Lung (tissue), 17 donors: ENCODE measurements at places on chromosomes 11 and 22. TPM values are rescaled to one million over a fixed set of nuclear protein-coding genes. Genes with fewer than 3 reads are reported as not detected.

DNA sequence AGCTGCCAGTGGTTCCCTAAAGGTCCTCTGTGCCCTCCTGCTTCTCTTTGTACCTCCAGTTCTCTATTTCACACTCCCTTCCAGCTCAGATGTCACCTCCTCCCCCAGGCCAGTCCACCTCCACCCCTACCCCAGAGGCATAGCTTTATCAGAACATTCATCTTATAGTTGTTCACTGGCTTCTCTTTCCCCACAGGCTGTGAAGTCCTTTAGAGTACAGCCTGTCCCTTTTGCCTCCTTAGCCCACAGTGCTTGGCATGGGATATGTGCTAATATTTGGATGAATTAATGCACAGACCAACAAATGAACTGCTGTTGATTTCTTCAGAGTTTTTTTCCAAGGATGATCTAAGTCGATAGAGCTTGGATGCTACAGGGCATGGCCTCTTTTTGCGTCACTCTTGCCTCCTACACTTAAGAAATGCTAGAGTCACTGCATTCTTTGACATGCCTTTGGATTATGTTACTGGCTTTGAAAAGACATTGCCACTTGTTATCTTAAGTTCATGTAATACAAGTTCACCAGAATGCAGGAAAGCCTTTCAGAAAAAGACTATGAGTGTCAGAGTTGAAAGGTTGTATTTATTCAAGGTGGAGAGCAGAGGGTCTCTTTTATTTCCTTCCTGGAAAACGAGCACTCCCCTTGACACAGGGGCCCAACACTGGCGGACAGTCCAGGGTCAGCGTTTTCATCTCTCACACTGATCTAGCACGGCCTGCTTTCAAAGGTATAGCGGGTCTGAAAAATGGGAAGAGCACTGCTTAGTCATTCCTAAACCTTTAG lies 75.7 kb downstream of the PISD start:
- H3K4me1 ChIP-seq: no peaks in the 10 kb centered on the region
- no peaks in the 10 kb centered on the region for H3K27me3 ChIP-seq
- no peak overlapping the region for H3K27ac ChIP-seq
- no peak for DNase-seq

DNA sequence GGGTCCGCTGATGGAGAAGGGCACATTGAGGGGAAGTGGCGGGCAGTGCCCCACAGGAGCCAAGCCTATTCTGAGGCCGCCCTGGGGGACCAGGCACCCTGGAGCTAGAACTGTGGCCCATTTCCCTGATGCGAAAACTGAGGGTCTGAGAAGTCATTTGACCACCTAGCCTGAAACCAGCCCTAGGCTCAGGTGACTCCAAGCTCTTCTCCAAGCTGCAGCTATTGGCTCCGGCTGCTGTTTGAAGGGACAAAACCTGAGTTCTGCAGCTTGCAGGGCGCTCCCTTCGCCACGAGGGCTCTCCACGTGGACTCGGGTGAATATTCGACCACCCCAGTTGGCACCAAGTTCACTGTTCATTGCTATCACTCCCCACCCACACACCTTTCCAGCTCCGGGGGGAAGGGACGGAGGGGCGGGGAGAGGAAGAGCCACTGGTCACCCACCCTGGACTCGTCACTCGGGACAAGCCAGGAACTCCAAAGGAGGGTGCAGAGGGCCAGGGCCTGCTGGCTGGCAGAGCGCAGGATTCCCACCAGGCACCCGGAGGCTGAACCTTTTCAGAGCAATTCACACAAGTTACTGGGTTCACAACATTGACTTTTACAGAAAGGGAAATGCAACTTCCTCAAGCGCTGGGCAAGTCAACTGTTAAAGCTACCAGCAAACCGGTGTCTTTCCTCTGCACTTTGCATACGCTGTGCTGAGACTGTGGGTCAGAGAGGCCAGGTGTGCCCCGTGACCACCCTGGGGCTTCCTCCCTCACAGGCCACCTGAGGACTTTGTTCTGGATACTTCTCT lies 1.1 kb upstream of the RAC2 start:
- no peaks in the 10 kb centered on the region for H3K36me3 ChIP-seq
- H3K27me3 ChIP-seq: peaks cover 2% of the 10 kb centered on the region
- no peaks in the 10 kb centered on the region for H3K4me1 ChIP-seq
- no peak overlapping the region for H3K4me3 ChIP-seq

DNA sequence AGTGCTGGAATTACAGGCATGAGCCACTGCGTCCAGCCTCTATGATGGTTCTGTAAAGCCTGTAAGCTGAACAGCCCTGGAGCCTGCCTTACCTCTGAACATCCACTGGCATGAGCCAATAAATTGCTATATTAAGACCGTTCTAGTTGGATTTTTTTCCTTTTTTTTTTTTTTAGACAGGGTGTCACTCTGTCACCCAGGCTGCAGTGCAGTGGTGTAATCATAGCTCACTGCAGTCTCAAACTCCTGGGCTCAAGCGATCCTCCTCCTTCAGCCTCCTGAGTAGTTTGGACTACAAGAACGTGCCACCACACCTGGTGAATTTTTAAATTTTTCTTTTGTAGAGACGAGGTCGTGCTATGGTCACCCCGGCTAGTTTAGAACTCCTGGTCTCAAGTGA lies 26.2 kb upstream of the CLDN5 start:
- no peak for DNase-seq
- H3K4me1 ChIP-seq: no peaks in the 10 kb centered on the region
- H3K27ac ChIP-seq: no peak overlapping the region
- no peak overlapping the region for H3K4me3 ChIP-seq
- no peaks in the 10 kb centered on the region for H3K36me3 ChIP-seq

DNA sequence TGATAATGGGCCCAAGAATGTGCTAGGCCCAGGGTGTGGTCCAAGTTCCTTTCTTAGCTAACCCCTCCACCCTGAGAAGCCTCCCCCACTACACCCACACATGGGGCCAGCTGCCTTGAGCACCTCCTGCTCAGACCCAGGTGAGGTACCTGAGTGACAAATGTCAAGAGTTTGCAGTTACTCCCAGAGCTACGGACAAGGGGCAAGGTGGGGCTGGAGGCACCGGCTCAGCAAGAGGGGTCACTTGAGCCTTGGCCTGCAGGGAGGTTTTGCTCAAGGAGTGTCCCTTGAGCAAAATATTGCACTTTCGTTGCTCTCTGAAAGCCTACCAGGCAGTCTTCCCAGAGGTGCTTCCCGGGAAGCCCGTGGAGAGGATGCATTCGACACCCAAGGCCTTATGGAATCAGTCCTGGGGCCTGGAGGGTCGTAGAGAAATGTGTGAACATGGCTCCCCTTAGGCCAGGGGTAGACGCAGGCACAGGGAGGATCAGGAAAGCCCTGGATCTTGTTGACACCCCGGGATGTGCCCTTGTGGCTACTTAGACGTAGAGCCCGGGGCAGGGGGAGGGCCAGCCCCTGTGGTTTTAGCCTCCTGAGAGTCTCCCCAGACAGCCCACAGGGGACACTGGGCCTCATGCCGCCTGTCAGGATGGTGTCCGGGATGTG lies 114.2 kb downstream of the KCNQ1 start:
- no peak overlapping the region for H3K4me3 ChIP-seq
- no peaks in the 10 kb centered on the region for H3K27me3 ChIP-seq

DNA sequence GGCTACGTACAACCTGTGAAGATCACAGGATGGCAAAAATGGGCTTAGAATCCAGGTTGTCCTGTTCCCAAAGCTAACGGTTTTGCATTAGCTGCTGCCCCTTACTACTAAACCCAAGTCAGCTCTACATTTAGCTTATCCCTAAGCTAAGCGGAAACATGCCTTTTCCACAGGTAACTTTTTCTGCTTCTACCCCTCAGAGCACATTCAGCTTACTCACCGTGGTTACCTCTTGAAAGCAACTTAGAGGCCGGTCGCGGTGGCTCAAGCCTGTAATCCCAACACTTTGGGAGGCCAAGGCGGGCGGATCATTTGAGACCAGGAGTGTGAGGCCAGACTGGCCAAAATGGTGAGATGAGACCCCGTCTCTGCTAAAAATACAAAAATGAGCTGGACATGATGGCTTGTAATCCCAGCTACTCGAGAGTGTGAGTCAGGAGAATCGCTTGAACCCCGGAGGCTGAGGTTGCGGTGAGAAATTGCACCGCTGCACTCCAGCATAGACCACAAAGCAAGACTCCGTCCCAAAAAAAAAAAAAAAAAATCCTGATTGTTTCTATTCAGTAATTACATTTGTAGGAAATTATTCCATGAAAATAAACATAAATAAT lies 790 bp upstream of the TMEM41B start:
- H3K27me3 ChIP-seq: no peaks in the 10 kb centered on the region
- H3K4me3 ChIP-seq: peak overlapping the region; percentile 32
- no peak for DNase-seq
- peak overlapping the region; percentile 94 for H3K27ac ChIP-seq

- H3K36me3 ChIP-seq: no peaks in the 10 kb centered on the region
- no peak for DNase-seq
- no peak overlapping the region for H3K4me3 ChIP-seq
- no peak overlapping the region for H3K27ac ChIP-seq
Observed at GRCh38 chr11:33444835-33445594, 187.8 kb downstream of the HIPK3 start.

GRCh38 chr22:44159811-44160210 lies 20.9 kb upstream of the PARVG start:
- no peaks in the 10 kb centered on the region for H3K36me3 ChIP-seq
- no peaks in the 10 kb centered on the region for H3K4me1 ChIP-seq
- no peak overlapping the region for H3K27ac ChIP-seq
- DNase-seq: no peak
- no peak overlapping the region for H3K4me3 ChIP-seq

GRCh38 chr11:15629690-15630321 lies 515.1 kb downstream of the INSC start:
- no peaks in the 10 kb centered on the region for H3K4me1 ChIP-seq
- no peaks in the 10 kb centered on the region for H3K27me3 ChIP-seq
- peak; percentile 27 for DNase-seq
- no peak overlapping the region for H3K27ac ChIP-seq
- no peak overlapping the region for H3K4me3 ChIP-seq

DNA sequence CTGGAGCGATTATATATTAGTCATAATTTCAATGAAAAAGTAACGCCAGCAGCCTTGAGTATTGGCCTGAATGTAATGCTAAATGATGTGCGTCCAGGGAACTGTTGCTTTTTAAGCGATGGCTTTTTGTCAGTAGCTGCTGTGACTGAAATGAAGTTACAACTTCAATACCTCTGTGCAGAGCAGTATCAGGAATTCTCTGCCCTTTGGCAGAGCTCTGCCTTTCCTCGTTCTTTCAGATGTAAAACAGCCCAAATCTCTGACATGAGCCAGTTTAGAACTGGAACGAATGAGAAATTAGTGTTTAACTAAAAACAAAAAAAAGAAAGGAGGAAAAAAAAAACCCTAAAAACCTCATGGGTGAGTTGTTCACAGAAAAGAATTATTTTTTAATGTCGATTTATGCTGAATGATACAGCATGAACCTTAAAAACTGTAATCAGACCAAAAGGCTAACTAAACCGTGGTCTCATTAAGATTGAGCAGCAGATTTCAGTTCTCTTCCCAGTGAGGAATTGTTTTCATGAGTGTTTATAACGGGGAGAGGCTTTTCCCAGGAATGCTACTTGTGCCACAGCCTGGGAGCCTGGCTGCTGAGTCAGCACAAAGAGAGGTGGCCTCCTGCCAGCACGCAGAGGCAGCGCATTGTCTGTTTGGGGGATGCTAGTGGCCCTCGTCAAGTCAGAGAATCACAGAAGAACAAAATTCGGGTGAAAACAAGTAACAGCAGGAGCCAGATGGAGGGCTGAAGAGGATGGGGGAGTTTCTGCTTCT lies 146.2 kb upstream of the RASSF10 start:
- no peak overlapping the region for H3K27ac ChIP-seq
- H3K4me1 ChIP-seq: peaks cover 37% of the 10 kb centered on the region
- H3K36me3 ChIP-seq: no peaks in the 10 kb centered on the region
- H3K27me3 ChIP-seq: no peaks in the 10 kb centered on the region

DNA sequence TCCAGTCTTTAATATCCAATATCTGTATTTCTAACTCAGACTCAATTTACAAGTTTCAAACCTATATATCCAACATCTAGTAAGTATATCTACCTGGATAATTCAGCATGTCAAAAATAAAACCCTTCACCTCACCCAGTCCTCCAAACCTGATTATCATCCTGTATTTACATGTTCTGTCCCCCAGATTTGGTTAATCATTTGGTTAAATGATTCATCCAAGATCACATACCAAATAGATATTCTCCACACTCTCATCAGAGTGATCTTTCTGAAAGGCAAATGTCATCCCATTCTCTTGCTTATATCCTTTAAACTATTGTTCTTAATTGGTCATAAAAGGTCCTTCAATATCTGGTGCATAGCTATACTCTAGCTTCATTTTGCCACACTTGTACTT lies 199.0 kb downstream of the SOX6 start:
- H3K36me3 ChIP-seq: no peaks in the 10 kb centered on the region
- H3K27me3 ChIP-seq: no peaks in the 10 kb centered on the region
- no peak for DNase-seq
- H3K4me1 ChIP-seq: no peaks in the 10 kb centered on the region

DNA sequence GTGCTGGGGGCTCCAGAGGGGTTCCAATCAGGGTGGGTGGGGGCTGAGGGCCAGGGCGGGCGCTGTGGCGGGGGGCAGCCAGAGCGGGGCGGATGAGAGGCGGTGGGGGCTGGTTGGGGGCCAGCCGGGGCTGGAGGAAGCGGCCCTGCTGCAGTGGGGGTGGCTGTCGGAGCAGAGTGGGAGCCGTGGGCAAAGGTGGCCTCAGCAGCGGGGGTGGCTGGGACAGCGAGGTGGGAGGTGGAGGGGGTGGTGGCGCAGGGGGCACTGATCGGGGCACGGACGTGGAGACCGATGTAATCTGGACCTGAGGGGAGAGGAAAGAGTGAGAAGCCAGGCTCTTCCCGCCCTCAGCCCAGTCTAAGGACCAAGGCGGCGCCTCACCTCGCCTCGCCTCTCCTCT lies 5.1 kb downstream of the RCOR2 start:
- no peaks in the 10 kb centered on the region for H3K4me1 ChIP-seq
- no peak overlapping the region for H3K4me3 ChIP-seq
- DNase-seq: no peak
- no peak overlapping the region for H3K27ac ChIP-seq

DNA sequence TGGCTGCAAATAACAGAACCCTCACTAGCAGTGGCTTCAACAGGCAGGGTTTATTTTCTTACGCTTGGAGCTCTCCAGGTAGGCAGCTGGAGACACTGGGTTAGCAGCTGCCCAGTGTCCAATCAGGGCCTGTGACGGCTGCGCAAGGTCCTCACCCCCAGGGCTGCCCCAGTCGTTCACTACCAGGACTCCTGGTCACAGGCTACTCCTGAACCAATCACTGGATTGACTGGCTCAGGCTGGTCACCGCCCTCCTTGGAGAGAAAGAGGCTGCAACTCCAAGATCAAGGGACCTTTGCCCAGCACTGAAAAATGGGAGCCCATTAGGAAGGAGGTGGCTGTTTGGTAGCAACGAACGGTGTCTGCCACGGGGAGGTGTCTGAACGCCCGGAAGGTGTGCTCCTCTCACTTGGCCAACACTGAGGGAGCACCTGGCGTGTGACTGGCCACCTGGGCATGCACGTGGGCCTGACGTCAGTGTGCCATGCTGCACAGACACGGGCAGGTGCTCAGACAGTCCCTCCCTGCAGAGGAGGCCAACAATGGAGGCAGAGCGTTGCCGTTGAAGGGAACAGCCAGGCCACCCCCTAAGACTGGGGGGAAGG lies 5.1 kb downstream of the ARSA start:
- no peaks in the 10 kb centered on the region for H3K36me3 ChIP-seq
- H3K27ac ChIP-seq: peak overlapping the region; percentile 50
- no peaks in the 10 kb centered on the region for H3K4me1 ChIP-seq
- H3K4me3 ChIP-seq: no peak overlapping the region
- DNase-seq: no peak

- no peak overlapping the region for H3K27ac ChIP-seq
- no peak overlapping the region for H3K4me3 ChIP-seq
- no peaks in the 10 kb centered on the region for H3K4me1 ChIP-seq
- no peaks in the 10 kb centered on the region for H3K27me3 ChIP-seq
- H3K36me3 ChIP-seq: no peaks in the 10 kb centered on the region
- DNase-seq: no peak
Observed at GRCh38 chr22:20479612-20480196, 15.9 kb downstream of the KLHL22 start.

HBG1 gene
- 1.6 TPM for total RNA-seq

PARVG gene
- 20.4 TPM for total RNA-seq

MPZL2 gene
- total RNA-seq: 143 TPM

ALDH3B1 gene
- total RNA-seq: 165 TPM
